RKO (cell line): ENCODE measurements at places on chromosomes 16 and 17.

GRCh38 chr17:65190467-65191097 lies 53.4 kb downstream of the RGS9 start:
- peak; percentile 35 for DNase-seq

DNA sequence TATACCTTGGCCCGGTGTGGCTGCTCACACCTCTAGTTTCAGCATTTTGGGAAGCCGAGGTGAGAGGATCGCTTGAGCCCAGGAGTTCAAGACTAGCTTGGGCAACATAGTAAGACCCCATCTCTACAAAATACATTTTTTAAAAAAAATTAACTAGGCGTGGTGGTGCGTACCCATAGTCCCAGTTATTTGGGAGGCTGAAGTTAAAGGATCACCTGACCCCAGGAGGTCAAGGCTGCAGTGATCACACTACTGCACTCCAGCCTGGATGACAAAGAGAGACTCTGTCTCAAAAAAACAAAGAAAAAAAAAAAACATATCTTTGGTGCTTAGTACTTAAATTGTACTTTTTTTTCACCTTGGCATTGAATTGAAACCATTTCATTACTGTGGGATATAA lies 99.0 kb downstream of the CACNG1 start:
- DNase-seq: no peak

- DNase-seq: no peak
Observed at GRCh38 chr16:8878523-8878911, 3.6 kb upstream of the LITAFD start.

- no peak for DNase-seq
Observed at GRCh38 chr17:59494757-59495368, 70.5 kb upstream of the DHX40 start.

GRCh38 chr17:64240261-64240740 lies 22.8 kb downstream of the TEX2 start:
- DNase-seq: no peak

DNA sequence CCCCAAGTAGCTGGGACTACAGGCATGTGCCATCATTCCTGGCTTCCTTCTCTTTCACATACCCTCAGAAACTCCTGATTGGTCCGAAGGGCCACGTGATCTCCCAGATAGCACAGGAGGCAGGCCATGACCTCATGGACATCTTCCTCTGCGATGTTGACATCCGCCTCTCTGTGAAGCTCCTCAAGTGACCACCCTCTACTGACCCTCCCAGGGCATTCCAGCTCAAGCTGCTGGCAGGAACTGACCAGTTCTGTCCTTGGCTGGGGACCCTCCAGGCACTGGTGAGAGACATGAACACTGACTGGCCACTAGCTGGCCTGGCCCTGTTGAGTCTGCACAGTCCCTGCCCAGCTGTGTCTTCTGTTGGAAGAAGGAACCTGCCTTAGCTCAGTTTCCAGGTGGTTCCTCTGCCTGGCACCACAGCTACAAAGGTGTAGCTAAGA lies 5.6 kb downstream of the ERAL1 start:
- no peak for DNase-seq

GRCh38 chr17:7687908-7688807 lies at the start of gene WRAP53:
WRAP53 (plus strand) TSS chr17:7688477; CDS start chr17:7688649, 172 bp downstream.
- peak; percentile 98 for DNase-seq

- DNase-seq: no peak
Observed at GRCh38 chr16:84322749-84323148, 28.1 kb downstream of the WFDC1 start.

- peak; percentile 49 for DNase-seq
Observed at GRCh38 chr16:82425661-82426060, 201.1 kb upstream of the CDH13 start.

DNA sequence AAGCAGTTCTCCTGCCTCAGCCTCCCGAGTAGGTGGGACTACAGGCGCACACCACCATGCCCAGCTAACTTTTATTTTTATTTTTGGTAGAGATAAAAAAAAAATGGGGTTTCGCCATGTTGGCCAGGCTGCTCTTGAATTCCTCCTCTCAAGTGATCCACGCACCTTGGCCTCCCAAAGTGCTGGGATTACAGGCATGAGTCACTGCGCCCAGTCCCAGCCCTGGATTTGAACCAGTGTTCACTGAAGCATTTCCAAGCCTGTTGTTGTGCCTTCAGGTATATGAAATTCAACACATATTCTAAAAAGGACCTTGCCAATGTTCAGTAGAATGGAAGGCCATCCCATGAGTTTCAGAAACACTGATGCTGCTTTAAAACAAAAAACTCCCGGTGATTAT lies 165.3 kb downstream of the SLC39A11 start:
- no peak for DNase-seq

DNA sequence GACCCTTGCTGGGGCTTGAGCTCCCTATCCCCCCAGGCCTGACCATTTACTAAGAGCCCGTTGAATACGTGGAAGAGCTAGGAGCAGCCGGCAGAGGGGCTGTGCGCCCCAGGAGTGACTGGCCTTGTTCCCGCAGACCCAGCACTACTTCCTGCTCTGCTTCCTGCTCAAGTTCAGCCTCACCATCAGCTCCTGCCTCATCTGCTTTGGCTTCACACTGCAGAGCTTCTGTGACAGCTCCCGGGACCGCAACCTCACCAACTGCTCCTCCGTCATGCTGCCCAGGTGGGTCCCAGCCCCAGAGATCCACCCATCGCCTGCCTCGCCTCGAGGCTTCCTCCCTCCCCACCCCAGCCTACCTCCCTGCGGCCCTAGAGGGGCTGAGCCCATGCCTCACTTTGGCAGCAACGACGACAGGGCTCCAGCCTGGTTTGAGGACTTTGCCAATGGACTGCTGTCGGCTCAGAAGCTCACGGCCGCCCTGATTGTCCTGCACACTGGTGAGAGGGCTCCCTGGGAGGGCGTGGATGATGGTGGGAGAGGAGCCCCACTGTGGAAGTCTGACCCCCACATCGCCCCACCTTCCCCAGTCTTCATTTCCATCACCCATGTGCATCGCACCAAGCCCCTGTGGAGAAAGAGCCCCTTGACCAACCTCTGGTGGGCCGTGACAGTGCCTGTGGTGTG lies 17.2 kb downstream of the CASKIN2 start:
- DNase-seq: no peak

DNA sequence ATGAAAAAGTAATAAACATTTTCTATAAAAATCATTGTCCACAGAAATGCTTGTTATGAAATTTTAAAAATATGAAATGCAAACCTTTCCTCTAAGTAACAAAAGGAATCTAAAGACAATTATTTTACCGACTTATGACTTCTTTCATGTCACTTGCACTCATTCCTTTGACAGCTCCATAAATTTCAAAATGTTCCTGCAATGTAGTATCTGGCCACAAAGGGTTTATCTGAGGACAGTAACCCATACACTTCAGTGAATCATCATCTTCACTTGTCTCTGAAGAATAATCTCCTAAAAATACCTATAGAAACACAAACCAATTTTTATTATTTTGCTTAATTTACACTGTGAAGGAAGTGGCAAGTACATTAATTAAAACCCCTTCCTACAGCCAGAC lies 25.6 kb upstream of the ABCA10 start:
- no peak for DNase-seq

DNA sequence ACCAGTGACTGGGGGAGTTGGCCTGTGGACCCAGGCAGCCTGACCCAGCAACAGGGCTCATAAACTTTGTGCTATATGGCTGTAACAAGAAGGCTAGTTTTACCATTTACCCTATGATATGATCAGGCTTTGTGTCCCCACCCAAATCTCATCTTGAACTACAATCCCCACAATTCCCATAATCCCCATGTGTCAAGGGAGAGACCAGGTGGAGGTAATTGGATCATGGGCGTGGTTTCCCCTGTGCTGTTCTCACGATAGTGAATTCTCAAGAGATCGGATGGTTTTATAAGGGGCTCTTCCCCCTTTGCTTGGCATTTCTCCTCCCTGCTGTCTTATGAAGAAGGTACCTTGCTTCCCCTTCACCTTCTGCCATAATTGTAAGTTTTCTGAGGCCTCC lies 111.2 kb upstream of the NLRP1 start:
- DNase-seq: no peak
